ENCODE measurements at places on chromosomes 11 and 22.

GRCh38 chr22:28637225-28637624, 42.4 kb downstream of the TTC28 start:
- no peak for DNase-seq

DNA sequence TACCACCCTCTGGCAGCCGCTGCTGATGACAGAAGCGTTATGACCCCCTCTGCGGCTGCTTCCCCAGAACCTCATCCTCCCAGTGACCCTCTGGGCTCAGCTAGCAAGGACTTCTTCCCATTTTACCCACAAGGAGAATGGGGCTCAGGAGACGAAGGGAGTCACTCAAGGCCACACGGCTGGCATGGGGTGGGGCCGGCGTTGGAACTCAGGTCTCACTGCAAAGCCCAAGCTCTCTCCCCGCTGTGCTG, 16.8 kb upstream of the SUN2 start:
- no peak for DNase-seq

- no peak for DNase-seq
Observed at GRCh38 chr11:37914859-37915258, 1316.8 kb upstream of the RAG2 start.

DNA sequence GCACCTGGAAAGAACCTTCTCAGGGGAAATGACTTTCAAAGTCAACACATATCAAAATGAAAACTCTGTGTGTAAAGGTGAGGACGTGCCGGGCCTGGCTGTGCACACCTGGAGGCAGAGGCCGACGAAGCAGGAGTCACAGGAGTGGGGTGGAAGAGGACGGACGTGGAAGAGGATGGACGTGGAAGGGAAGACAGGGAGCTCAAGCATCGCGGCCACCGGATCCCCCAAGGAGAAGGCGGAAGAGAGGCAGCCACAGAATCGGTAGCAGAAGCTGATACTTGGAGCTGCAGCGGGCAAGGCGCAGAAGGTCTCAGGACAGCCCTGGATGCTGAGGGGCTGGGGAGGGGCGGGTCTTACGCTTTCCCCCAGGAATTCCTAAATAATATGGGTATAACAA, 519.8 kb downstream of the BRD1 start:
- DNase-seq = no peak

- peak; percentile 25 for DNase-seq
Observed at GRCh38 chr22:50303848-50304527, 3.5 kb downstream of the PLXNB2 start.

DNA sequence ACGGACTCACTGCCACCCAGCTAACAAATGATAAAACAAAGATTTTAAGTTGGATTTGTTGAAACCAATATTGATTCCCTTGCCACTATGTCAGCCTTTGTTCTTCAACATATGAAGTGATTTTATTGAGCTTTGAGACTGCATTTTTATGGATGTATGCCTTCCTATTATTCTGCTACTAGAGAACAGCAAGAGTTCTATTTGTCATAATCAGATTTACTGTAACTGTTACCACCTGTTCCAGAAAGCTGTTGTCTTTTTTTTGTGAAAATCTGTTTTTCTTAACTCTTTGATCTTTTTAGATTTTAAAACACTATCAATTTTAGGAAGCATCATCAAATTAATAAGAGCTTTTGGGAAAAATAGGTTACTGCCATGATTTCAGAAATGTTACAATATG, 114.4 kb downstream of the MUC15 start:
- no peak for DNase-seq

GRCh38 chr11:32421992-32422391, 13.3 kb downstream of the WT1 start:
- DNase-seq = no peak
